ENCODE measurements at places on chromosomes 7 and 10.

DNA sequence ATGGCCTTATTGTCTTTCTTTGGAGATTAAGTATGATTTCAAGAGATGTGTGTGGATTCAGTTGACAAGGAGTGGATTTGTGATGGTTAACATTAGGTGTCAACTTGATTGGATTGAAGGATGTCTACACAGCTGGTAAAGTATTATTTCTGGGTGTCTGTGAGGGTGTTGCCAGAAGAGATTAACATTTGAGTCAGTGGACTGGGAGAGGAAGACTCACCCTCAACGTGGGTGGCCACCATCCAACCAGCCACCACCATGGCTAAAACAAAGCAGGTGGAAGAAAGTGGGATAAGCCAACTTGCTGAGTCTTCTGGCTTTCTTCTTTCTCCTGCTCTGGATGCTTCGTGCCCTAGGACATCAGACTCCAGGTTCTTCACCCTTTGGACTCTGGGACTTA is 76.1 kb downstream of the GPR37 start:
- DNase-seq: no peak

DNA sequence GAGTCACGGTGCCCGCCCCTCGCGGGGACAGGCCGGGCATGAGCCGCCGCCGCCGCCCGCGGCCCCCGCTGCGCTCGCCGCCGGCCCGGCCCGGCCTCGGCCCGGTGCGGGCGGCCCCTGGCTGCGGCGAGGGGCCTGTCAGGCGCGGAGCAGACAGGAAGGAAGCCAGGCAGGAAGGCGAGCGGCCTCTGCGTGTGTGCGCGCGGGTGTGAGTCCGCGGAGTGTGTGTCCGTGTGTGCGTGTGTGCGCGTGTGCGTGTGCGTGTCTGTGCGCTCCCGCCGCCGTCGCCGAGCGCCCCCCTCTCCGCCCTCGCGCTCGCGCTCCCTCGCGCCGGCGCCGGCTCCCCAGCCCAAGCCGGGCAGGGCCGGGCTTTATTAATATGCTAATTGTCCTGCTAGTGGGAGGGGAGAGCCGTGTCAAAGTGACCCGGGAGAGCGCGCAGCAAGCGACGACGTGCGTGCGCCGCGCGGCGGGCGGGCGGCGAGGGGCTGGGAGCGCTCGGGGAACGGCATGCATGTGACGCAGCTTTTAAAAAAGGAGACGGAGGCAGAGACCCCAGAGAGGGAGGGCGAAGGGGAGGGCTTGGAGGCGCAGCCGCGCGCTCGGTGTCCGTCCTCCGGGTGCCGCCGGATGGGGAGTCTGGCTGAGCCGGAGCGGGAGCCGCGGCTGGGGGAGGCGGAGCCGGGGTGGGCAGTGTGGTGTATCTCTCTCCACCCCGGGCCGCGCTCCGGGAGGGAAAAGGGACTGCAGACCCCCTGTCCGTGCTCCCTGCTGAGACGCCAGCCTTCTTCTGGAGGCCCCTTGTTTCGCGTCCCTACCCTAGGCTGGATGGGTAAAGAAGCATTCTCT is at the start of gene LDB1:
TSS of gene LDB1 (minus strand) at position 227 of the 849 bp plus-strand sequence. CDS start 258 bp downstream, outside the sequence.
- peak; percentile 35 for DNase-seq

DNA sequence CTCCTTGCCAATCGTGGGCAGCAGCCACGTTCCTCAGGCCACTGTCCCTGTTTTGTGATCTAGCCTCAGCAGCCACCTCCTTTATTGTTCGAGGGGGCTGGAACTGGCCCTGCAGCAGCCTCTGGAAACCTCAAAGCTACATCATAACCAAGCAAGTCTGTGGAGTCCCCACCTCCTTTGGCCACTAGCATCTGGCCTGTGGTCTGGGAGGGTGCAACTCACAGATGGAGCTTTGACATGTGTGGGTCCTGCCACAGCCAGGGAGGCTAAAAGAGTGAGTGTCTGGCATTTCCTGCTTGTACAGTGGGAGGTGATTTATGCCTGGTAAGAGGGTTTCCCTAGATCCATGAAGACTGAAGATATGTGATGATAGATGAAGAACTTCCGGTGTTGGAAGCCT is 32.3 kb upstream of the NUB1 start:
- no peak for DNase-seq

DNA sequence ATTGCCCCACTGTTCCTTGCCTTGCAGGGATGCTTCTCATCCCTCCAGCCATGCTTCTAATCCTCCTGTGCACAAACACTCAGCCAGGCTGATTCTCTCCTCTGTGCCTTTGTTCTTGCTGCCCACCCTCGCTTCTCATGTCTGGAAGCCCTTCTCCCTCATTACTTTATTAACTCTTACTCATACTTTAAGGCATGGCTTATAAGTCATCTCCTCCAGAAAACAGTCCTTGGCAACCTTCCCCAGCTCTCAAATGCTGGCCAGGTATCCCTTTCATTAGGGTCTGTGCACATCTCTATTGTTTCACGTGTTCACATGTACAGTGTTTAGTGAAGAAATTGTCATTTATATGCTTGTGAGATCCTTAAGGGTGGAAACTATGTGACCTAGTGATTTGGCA is 62.9 kb downstream of the ITGB8 start:
- no peak for DNase-seq

DNA sequence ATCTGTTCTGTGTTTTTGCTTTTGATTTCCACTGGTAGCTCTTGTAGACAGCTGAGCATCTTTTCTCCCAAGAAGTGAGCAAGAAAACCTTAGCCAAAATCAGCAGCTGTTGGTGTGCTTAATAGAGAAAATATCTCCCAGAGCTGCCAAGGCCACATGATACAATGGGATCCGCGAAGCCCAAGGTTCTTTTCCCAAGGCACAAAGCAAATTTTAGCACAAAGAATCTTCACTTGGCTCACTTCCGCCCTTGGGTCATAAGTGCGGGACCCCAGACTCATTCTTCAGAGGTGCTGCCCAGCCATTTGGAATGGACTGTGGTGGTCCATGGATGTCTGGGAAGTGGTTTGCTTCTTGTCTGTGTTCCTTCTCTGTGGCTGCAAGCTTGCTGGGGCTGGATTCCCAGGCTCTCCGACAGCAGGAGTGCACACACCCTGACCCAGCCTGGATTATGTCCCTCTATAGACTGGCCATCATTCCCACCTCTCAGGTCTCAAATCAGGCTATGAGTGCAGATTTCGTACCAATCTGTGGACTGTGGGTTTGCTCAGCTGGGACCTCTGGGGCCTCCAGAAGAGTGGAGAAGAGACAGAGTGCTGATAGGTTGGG is 93.0 kb upstream of the TMEM72 start:
- no peak for DNase-seq

- DNase-seq: no peak
These were observed 34.4 kb downstream of the CSGALNACT2 start for GRCh38 chr10:43172645-43173044.

All from stimulated activated CD8-positive, alpha-beta memory T cell treated with anti-CD3 and anti-CD28 coated beads, Interleukin-4, amount 100 ng/mL, for 1 hour (primary cell).